HFFc6 (cell line): ENCODE measurements at places on chromosomes 3 and 15. TPM values are rescaled to one million over a fixed set of nuclear protein-coding genes. Genes with fewer than 3 reads are reported as not detected.

CAMKV gene
- total RNA-seq = not detected in 3 replicates

MYLK gene
- total RNA-seq = 296 and 402 TPM in 2 replicates

DNA sequence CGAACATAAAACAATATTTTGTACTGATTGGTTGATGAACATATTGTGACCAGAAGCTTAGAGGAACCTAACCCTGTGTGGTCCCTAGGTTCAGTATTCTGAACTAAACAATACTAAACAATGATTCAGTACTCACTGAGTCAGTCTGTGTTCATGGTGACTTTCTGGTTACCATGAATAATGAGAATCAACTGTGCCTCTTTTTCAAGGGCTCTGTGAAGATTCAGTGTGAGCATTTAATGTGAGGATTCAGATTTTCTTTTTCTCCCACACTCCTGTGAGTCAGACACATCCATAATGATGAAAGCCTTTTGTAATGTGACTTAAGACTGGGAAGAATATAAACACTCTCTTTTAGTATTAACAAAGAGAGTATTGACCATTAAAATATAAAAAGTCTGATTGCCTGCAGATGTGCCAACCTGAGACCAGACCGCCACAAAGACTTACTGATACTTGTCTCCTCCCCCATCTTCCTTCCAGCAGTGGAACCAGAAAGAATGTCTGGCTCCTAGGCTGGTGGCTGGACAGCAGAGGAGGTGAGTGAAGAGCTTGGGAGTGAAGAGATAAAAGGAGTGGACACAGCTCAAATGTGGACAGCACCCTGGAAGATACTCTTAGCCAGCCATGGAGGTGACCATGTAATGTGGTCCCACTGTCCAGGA is 17.6 kb upstream of the ACTL6A start:
- DNase-seq = peak; percentile 91

DNA sequence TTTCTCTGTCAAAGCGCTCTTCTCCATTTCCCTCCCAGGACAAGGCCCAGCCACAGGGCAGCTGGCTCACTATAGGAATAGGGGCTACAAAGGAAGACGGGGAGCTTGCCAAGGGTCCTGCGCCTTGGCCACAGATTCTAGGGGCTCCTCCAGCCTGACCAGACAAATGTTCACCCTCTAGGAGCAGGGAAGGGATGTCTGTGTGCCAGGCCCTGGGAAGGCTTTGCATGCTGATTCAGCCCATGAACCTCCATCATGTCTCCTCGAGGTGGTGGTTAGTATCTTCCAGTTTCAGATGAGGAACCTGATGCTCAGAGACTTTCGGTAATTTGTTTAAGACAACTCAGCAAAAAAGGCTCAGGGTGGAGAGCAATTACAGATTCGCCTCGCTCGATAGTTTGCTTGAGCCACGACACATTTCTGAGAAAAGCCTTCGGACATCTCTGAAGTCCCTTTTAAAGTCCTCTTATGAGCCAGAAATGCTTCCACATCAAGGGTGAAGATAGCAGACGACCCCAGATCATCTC is 110.0 kb downstream of the XXYLT1 start:
- DNase-seq = no peak

GRCh38 chr3:63124090-63124489 is 154.0 kb upstream of the SYNPR start:
- no peak for DNase-seq

DNA sequence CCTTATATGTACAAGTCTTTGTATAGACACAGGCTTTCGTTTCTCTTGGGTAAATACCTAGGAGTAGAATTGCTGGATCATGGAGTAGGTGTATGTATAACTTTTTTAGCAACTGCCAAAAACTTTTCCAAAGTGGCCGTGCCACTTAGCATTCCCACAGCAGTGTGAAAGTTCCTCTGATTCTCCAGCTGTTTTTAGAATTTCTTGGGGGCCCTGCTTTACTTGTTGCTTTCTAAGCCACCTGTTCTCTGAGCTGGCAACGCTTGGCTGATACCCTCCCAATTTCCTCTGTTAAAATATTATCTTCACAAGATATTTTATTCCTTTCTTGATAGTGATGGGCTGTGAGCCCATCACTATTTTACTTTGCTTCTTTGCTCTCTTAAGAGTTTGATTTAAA is 19.2 kb downstream of the LIMD1 start:
- no peak for DNase-seq

- no peak for DNase-seq
Measured at GRCh38 chr15:96306321-96306720, 24.2 kb upstream of the NR2F2 start.

HCLS1 gene
- 0.89 and 6.6 TPM in 2 replicates for total RNA-seq

DNA sequence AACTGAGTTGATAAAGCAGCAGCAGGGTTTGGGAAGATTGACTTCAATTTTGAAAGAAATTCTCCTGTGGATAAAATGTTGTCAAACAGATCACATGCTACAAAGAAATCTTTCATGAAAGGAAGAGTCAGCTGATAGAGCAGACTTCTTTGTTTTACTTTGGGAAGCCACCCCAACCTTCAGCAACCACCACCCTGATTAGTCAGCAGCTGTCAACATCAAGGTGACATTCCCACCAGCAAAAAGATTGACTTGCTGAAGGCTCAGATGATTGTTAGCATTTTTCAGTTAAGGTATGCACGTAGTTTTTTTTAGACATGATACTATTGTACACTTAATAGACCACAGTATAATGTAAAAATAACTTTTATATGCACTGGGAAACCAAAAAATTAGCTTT is 87.6 kb upstream of the ACKR4 start:
- DNase-seq = no peak

XIRP1 gene
- total RNA-seq = not detected in 3 replicates

CAV3 gene
- total RNA-seq = 0.25 to 0.59 TPM in 2 of 3 replicates, not detected in the other
